ENCODE measurements at places on chromosomes 4 and X.

GRCh38 chrX:55033429-55033828 is 2.7 kb upstream of the ALAS2 start:
- DNase-seq: no peak

GRCh38 chr4:100061835-100062234 is 111.8 kb upstream of the H2AZ1 start:
- no peak for DNase-seq

- no peak for DNase-seq
Measured at GRCh38 chr4:54924891-54925290, 200.5 kb downstream of the KDR start.

GRCh38 chr4:26179316-26179760 is 141.5 kb upstream of the RBPJ start:
- DNase-seq: no peak

GRCh38 chrX:114905251-114905650 is 112.2 kb downstream of the IL13RA2 start:
- DNase-seq: no peak

- no peak for DNase-seq
Measured at GRCh38 chr4:3338976-3339531, 46.2 kb downstream of the RGS12 start.

DNA sequence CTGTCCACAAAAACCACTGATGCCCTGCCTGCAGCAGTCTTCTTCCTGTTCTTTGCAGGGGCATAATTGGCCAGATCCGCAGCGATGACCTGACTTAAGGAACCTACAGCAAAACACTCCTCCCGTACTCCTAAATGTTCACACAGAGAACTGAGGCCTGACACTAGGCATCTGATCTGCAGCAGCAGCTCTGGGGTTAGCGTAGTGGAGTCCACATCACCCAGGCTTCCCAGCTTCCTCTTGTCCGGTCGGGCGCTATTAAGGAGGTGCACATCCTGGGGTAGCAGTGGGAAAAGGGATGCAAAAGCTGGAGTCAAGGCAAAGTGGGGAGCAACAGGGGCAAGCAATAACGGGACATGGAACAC is 758 bp downstream of the SCFD2 start:
- no peak for DNase-seq

GRCh38 chrX:42696536-42697124 is 81.3 kb downstream of the PPP1R2C start:
- DNase-seq: no peak

- no peak for DNase-seq
Measured at GRCh38 chrX:69144838-69145680, 20.2 kb downstream of the PJA1 start.

DNA sequence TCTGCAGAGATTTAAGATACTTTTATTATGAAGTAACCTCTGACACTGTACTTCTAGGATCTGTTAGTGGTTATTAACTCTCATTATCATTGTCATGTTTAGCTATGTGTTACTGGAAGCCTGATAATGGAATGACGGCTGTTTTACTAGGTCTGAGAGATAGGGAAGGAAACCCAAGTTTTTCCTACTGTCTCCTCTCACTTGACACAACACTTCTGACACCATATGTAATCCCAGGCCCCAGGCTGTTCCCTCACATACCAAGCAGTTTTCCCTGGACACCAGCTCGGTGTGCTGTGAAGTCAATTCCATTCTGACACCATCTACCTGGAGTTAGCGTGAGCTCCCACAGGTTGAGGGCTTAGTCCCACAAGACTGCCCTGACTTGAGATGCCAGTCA is 85.6 kb downstream of the ZNF674 start:
- DNase-seq: no peak

- DNase-seq: no peak
Measured at GRCh38 chrX:154401045-154401799, 3.0 kb downstream of the RPL10 start.

- DNase-seq: no peak
Measured at GRCh38 chrX:102711872-102712215, 404 bp upstream of the GPRASP2 start.

GRCh38 chr4:145218251-145218650 is 37.9 kb upstream of the OTUD4 start:
- no peak for DNase-seq

GRCh38 chrX:67917421-67918010 is 373.7 kb downstream of the AR start:
- DNase-seq: no peak

DNA sequence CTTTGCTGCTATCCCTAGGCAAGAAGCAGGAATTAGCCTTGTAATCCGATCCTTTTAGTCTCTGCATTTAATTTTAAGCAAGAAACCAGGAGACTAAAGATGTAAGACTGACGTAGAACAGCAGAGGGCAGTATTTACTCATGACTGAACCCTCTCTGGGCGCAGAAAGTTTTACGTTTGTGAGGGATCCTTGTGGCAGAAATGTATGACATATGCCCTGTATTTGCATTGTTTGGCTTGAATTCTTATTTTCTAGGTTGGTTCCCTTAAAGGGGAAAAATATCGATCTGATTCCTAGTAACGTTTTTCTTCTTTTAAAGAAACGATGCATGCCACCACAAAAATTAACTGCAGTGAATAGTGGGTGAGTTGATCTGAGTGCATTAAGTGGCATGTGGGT is 1.3 kb upstream of the FAT4 start:
- DNase-seq: no peak

GRCh38 chr4:90715242-90715641 is 588.0 kb downstream of the CCSER1 start:
- no peak for DNase-seq

DNA sequence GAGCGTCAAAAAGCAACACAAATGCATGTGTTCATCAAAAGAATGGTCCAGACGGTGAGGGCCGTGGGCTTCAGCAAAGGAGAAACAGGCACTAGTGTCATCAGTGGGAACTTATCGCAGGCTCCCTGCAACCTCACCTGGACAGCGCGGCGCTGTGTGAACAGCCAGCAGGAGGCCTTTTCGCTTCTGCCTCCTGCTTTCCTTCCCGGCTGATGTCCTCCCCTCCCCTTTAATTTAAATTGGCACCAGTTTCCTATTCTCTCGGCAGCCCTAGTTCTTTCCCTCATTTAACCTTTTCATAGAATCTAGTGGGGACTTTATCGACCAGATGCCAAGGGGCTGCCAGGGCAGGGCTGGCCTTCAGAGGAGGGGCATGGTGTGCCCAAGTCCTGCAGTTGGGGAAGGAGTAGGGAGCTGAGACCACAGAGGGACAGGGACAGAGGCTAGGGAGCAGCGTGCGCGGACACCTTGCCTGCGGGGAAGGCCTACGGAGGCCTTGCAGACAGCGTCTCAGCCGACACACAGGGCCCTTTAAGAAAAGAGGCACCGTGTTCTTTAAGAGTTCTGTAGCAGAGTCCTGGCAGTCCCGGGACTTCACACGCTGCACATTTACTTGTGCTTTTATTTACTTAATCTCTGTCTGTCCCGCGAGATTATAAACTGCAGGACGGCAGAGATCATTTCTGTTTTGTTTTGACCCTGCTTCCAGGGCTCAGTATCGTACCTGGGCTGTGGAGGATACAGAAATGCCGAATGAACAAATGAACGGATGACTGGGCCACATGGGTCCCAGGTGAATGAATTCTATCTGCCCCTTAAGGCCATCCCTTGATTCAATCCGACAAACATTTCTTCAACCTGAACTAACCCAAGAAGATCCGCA is 8.4 kb upstream of the SORBS2 start:
- no peak for DNase-seq

DNA sequence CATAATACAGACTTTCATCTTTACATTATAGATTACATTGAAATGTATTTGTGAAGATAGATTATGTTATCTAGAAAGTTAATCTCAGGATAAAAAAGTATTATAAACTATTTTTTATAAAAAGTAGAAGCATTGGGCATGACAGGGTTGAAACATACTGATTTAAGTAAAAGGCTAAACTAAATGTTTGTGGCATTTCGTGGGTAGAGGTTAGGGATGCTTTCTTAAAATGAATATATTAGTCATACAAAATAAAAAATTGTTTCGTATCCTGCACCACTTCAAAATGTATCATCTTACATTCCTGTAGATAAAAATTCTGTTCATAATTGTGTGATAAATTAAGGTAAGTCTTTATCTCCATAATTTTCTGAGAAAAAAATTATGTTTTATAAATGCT is 603.6 kb downstream of the SPRY1 start:
- no peak for DNase-seq

DNA sequence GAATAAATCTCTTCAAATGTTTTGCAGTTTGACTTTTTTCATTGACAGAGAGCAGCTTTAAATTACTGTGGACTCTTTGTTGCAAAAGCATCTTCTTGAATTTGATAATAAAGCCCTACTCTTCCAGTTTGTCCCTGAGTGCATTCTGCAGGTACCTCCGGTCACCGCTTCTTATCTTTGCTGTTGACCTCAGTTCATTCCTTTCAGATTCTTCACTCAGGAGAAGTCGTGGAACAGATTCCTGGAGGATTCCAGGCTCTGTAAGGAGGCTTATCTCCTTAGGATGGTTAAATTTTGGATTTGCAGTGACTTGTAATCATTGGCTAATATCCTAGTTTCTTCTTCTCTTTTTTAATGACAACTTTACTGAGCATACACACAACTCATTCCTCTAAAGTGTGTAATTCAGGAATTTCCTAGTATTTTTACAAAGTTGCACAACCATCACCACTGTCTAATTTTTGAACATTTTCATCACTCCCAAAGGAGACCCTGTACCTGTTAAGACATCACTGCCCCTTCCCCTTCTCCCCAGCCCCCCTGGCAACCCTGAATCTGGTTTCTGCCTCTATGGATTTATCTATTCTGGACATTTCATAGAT is 22.0 kb downstream of the TBL1X start:
- DNase-seq: no peak

DNA sequence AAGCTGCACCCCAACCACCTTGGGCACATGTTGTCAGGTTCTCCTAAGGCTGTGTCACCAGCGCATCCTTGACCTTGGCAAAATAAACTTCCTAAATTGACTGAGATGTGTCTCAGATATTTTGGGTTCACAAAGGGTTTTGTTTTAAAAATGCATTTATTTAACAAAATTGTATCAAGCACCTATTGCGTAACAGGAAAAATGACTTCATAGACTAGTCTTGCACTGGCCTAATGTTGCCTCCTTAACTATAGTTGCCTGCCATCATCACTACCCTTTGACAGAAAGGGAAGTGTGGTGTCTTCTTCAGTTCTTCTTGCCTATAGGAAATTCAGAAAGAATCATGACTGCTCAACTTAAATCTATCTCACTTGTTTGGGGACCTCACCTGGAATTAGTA is 374.2 kb downstream of the SH2D1A start:
- DNase-seq: no peak

GRCh38 chr4:25792200-25792791 is 70.5 kb downstream of the SEL1L3 start:
- no peak for DNase-seq

GRCh38 chr4:165844161-165844560 is 28.9 kb upstream of the TLL1 start:
- no peak for DNase-seq

DNA sequence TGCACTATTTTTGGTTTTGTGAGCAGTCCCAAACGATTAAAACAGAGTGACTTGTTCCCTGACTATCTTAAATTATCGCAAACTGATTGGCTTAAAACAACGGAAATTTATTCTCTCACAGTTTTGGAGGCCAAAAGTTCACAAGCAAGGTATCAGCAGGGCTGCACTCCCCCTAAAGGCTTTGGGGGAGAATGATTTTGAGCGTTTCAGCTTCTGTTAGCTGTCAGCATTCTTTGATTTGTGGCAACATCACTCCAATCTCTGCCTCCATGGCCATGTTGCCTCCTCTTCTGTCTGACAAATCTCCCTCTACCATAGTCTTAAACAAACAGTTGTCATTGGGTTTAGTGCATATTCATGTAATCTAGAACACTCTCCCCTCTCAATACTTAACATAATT is 459.6 kb upstream of the ATOH1 start:
- DNase-seq: no peak

DNA sequence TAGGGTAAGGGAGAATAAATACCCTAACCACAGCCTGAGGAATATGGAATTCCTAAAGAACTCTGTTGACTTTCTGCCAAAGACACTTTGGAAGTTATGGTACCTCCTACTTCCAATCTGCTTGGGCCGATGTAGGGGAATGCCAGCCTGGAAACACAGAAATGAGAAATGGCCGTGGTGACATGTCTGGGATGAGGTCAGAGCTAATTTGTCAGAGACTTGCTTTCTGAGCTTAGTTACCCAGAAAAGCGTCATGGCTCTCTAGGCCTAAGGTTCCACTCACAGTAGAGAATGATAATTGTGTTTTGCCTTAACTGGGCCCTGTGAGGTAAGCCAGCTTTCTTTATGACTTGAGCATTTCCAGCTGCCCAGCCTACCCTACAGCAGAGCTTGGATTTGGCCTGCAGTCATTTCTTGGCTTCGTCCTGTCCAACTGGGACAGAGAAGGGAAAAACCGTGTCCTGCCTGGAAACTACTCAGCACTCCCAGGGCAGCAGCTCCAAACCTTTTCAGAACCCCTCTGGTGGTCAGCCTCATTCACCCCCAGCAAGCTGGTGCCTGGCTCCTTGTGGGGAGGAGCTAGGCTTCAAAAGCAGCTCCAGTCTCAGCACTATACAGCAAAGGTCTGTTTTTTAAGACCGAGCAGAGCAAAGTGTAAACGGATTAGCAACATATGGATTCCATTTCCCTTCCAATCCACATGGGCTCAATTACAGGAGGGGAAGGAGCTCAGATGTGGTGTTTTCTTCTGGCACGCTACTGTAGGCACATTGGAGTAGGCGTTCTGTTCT is 92.3 kb downstream of the RLIM start:
- no peak for DNase-seq

DNA sequence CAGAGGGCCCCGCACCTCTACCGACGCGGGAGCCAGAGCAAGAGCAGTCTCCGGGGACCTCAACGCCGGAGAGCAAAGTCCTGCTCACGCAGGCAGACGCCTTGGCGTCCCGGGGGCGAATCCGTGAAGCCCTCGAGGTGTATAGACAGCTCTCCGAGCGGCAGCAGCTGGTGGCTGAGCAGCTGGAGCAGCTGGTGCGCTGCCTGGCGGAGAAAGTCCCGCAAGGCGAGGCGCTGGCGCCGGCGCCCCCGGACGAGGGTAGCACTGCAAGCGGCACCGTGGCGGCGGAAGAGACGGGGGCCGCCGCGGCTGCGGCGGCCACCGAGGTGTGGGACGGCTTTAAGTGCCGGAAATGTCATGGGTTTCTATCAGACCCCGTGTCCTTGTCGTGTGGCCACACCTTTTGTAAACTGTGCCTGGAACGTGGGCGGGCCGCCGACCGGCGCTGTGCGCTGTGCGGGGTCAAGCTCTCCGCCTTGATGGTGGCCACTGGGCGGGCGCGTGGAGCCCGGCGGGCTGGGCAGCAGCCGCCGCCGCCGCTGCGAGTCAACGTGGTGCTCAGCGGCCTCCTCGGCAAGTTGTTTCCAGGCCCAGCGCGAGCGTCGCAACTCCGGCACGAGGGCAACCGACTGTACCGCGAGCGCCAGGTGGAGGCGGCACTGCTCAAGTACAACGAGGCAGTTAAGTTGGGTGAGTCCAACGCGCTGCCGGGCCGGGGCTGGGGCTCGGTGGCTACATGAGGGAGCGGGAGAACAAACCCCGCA is 672 bp downstream of the LONRF3 start:
- DNase-seq: no peak

GRCh38 chrX:13420545-13421183 is 100.8 kb upstream of the ATXN3L start:
- DNase-seq: no peak

GRCh38 chr4:38123555-38123954 is 163.4 kb downstream of the PTTG2 start:
- no peak for DNase-seq

- DNase-seq: no peak
Measured at GRCh38 chrX:96453139-96453538, 231.5 kb upstream of the DIAPH2 start.

Measured in anterior cingulate cortex (tissue), 58 donors.